Trophoblast cell (in vitro differentiated cells and primary cell): ENCODE measurements at places on chromosomes 16 and 17.

GRCh38 chr17:8835631-8836364 is 31.7 kb downstream of the PIK3R6 start:
- no peak for DNase-seq

GRCh38 chr17:14302091-14302430 is 1.2 kb downstream of the HS3ST3B1 start:
- DNase-seq: peak; percentile 55

DNA sequence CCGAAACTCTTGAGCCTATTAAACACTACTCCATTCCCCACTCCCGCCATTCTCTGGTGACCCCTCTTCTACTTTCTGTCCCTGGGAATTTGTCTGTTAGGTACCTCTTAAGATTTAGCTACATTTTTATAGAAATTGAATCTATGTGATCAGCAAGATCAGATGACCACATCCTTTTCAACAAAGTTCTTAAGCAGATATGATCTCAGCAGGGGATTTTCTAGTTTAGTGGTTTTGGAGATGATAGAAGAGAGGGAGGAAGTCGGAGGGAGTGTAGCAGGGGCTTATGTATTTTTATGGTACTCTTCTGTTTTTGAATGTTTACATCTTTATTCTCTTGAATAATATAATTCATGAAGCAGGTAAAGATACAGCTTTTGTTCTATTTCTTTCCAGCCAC is 40.8 kb downstream of the RPA1 start:
- no peak for DNase-seq

DNA sequence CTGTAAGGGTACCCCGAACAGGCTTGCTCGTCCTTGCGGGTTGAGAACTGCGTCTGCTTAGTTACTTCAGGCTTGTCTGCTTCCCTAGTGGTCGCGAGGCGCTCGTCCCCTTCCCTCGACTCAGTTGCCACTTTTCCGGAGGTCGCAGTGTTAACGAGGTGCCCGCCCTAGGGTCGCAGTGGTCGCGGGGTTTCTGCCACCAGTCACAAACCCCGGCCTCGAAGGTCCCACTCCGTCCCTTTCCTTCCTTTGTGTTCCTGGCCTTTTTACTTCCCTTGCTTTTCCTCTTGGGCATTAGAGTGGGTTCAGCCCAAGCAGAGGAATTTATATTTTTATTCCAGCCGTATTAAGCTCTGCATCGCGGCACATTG is 299 bp downstream of the NUP85 start:
- no peak for DNase-seq

- DNase-seq: no peak
These were observed 126.0 kb downstream of the HS3ST3A1 start for GRCh38 chr17:13475574-13476223.

DNA sequence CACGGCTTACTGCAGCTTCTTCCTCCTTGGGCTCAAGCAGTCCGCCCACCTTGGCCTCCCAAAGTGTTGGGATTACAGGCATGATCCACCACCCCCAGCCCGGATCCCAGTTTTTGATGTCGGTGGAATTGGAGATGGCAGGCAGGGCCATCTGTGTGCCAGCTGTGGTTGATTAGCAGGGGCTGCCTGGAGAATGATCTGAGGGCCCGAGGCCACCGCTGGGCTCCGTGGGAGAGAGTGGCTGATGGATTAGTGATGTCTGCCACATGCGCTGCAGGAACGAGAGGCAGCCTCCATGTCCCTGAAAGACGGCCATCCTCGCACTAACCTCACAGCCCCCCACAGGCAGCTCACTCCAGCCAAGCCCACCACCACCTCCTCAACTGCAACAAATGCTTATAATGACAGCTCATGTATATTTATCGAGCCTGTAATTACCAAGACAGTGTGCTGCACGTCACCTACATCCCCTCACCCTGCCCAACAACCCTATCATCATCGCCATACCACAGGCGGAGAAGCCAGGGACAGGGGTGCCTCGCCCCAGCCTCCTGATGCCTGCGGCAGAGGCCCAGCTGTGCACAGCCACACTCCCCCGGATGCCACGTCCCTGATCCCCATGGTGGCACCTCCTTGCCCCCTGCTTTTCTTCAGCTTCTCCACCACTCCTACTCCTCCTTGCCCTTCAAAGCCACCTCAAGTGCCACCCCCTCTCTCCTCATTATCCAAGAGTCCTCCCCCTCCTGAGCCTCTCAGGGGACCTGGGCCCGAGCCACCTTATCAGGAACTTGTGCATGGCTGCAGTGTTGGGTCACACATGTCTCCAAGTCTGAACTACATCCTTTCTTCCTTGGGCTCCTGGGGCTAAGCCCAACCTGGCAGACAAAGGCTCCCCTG is 33.2 kb downstream of the ACTG1 start:
- no peak for DNase-seq

GRCh38 chr16:10617662-10618420 is 37.4 kb upstream of the EMP2 start:
- no peak for DNase-seq

DNA sequence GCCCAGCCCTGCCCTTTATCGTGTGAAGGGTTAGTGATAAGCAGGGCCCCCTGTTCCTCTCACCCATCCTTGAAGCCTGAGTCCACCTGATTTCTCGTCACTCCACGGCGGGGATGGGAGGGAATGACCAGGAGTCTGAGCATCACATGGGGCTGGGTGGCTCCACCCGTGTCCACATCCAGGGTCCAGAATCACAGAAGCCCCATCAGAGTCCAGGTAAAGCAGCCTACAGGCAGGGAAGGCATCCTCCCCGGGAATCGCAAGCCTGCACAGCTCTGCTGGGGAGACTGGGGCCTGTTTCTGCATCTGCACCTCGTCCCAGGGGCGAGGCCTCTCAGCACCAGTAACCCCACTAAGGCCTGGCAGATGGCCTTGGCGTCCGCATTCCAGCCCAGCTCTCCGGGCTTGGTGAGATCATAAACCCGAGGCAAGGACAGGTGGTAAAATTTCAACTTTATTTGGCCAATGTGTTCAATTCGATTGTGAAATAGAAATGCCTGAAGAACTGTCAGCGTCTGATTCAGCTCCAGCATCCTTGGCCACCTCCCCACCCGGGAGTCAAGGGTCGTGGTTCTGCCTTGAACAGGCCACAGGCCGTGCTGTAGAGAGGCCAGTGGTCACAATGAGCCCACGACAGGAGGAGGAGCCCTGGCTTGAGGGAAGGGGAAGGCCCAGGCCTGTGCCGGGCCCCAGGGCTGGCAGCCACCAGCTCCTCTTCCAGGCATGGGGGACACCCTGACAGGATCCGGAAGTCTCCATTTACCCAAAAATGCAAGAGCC is 8.1 kb upstream of the PPP1R27 start:
- DNase-seq: no peak

DNA sequence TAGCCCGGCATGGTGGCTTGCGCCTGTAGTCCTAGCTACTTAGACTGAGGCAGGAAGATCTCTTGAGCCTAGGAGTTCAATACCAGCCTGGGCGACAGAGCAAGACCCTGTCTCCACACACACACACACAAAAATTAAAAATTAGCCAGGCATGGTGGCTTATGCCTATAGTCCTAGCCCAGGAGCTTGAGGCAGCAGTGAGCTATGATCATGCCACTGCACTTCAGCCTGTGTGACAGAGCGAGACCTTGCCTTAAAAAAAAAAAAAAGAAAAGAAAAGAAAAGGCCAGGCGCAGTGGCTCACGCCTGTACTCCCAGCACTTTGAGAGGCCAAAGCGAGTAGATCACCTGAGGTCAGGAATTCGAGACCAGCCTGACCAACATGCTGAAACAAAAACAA is 23.9 kb downstream of the C17orf75 start:
- no peak for DNase-seq

DNA sequence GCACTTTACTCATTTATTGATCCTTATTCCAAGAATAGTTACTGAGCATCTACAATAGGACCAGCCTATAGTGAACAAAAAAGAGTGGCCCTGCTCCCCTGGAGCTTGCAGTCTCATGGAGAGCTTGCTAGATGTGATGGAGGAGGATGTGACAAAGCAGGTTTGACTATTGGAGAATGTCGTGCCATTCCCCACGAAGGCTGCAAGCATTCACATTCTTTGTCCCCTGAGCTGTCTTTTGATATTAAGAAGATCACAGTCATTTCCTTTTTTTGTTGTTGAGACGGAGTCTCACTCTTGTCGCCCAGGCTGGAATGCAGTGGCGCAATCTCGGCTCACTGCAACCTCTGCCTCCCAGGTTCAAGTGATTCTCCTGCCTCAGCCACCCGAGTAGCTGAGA is 115.0 kb upstream of the ADAMTS18 start:
- DNase-seq: no peak

GRCh38 chr17:66507103-66507923 is 204.9 kb downstream of the PRKCA start:
- DNase-seq: no peak

GRCh38 chr16:15682105-15682570 is 32.1 kb downstream of the NDE1 start:
- peak; percentile 76 for DNase-seq

DNA sequence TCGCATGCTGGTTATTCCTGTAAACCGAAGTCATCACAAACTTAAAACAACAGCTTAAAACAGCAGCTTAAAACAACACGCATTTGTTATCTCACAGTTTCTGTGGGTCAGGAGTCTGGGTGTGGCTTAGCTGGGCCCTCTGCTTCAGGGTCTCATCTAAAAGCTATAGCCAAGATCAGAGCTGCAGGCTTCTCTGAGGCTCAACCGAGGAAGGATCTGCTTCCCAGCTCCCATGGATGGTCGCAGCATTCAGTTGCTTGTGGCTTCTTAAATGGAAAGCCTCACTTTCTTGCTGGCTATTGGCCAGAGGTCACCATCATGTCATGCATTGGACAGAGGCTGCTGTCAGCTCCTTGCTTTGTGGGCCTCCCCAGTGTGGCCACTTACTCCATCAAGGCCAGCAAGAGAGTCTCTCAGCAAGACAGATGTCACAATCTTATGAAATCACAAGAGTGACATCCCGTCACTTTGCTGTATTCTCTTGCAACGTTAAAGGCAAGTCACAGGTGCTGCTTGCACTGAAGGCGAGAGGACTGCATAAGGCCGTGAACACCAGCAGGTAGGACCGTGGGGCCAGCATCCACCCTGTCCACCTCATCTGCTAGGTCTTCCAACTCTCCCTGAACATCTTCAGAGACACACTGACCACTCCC is 117.9 kb upstream of the TNRC6C start:
- no peak for DNase-seq

- DNase-seq: no peak
These were observed 39.5 kb downstream of the USP7 start for GRCh38 chr16:8924214-8924613.

DNA sequence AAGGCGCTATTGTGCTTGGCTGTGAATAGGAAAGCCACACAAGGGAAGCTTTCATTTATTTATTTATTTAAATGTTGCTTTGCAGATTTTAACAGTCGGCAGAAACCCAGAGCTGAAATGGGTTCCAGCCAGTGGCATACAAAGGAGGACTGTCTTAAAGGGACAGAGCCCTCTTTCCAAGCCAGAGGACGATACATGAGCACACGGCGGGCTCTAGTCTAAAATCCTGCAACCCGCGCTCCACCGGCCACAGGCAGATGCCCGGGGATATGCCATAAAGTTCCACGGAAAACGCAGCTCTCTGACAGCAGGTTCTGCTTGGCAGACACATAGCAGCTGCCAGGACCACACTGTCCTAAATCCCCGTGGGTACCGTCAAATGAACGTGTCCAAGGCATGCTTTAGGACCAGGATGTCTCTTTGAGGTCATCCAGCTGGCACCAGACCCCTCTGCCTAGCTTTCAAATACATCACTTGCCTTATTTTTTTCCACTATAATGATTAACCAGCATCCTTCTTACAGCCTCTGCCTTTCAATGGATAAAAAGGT is 64.6 kb downstream of the CYTH1 start:
- no peak for DNase-seq

GRCh38 chr16:22337849-22338635 is 36.4 kb downstream of the CDR2 start:
- no peak for DNase-seq

DNA sequence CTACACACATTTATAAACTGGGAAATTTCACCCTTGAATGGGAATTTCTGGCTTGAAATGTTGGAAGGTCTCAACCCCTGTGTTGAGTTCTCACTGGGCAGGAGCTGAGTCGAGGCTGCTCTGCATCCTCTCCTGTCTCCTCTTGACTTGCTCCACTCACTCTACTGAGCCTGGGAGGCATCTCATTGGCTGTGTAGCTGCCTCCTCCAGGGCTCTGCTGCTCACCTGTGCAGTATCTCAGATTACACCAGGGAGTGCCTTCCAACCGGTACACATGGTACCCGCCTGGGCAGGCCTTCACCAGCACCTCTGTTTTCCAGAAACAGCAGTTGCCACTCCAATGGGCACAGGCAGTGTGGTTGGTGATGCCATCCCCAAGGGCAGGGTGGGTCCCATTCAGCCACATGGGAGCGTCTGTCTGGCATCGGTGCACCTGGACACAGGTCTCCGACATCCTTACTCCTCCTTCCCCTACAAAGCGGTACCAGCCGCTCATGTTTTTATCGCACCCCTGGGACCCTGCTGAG is 3.7 kb downstream of the GP2 start:
- DNase-seq: no peak

DNA sequence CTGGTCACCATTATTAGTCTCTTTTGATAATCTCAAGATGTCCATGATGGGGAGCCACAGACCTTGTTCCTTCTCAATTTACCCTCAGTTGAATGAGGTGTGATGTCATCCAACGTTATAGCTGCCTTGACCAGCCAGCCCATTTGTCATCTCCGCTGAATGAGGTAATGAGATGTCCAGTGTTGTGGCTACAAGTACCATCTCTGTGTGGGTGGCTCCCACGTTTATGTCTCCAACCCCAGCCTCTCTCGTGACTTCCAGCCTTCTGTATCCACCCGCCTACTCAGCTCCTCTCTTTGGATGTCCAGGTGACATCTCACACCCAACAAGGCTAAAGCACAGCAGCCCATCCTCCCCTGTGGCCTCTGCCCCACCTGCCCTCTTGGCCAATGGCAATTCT is 18.2 kb downstream of the DNAH17 start:
- DNase-seq: no peak

- no peak for DNase-seq
These were observed 20.2 kb upstream of the MAPT start for GRCh38 chr17:45874151-45874550.

GRCh38 chr16:73572135-73572828 is 524.4 kb upstream of the ZFHX3 start:
- peak; percentile 9 for DNase-seq

GRCh38 chr17:2222901-2223616 is 80.5 kb downstream of the SMG6 start:
- DNase-seq: no peak

GRCh38 chr16:63982110-63982509 is 1139.8 kb downstream of the CDH11 start:
- no peak for DNase-seq

- DNase-seq: no peak
These were observed 474.6 kb downstream of the PMP22 start for GRCh38 chr17:14790521-14790920.

- no peak for DNase-seq
These were observed 13.0 kb downstream of the MGRN1 start for GRCh38 chr16:4637501-4638166.

DNA sequence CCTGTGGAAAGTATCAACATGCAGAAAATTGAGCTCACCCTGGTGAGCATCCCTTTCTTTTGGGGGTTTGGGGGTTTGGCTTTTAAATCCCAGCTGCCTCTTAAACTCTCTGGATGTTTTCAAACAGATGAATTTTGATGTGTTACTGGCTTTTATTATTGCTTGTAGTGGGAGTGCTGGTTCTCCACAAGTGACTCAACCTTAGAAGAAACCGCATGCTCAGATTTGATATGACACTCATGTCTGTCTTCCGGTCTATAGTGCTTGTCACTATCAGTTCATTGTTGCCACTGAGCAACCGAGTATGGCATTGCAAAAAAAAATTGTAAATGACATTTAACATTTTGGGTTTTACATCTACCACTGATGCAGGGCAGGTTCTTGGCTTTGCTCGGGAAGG is 104.5 kb downstream of the HS3ST4 start:
- no peak for DNase-seq
